HFFc6 (cell line): ENCODE measurements at places on chromosomes 7 and 10.

DNA sequence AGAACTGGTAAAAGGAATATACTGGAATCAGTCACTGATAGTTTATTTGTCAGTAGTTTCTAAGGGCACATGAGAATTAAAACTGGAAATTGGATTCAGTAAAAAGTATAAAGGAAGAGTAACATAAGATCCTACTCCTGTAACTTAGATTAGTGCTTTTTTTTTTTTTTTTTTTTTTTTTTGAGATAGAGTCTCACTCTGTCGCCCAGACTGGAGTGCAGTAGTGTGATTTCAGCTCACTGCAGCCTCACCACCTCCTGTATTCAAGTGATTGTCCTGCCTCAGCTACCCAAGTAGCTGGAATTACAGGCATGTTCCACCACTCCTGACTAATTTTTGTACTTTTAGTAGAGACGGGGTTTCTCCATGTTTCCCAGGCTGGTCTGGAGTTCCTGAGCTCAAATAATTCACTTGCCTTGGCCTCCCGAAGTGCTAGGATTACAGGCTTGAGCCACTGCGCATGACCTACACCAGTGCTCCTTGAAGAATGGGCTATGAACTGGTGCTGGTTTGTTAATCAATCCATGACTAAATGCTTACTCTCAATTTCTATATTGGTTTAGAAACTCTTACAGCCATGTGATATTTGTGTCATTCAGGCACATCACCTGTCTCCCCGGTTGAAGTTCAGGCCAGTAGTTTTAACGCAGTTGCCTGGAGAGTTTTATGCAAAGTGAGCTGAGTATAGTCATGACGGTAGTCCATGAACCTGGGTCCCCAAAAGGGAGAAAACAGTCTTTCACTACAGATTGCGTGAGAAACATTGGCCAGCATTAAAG, 65.0 kb downstream of the ZEB1 start:
- DNase-seq = no peak

- DNase-seq = no peak
Observed at GRCh38 chr7:128408709-128409595, 830 bp downstream of the IMPDH1 start.

DNA sequence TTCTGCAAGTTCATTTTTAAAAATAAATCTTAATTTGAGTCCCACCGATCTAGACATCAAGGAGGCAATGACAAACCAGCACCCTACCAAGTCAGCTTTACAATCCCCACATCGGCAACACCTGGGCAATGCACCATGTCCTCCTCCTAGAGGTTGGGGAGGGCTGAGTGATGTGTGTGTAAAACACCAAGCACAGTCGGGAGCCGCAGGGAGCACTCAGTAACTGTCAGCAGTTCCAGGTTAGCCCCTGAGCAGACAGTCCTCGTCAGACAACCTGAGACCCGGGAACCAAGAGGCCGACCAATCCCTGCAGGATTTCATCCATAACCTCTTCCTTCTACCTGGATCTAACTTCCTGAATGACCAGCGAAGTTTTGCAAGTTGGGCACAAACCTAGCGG, 15.9 kb upstream of the C10orf120 start:
- no peak for DNase-seq

- DNase-seq = peak; percentile 81
Observed at GRCh38 chr10:3749600-3749999, 35.4 kb downstream of the KLF6 start.

DNA sequence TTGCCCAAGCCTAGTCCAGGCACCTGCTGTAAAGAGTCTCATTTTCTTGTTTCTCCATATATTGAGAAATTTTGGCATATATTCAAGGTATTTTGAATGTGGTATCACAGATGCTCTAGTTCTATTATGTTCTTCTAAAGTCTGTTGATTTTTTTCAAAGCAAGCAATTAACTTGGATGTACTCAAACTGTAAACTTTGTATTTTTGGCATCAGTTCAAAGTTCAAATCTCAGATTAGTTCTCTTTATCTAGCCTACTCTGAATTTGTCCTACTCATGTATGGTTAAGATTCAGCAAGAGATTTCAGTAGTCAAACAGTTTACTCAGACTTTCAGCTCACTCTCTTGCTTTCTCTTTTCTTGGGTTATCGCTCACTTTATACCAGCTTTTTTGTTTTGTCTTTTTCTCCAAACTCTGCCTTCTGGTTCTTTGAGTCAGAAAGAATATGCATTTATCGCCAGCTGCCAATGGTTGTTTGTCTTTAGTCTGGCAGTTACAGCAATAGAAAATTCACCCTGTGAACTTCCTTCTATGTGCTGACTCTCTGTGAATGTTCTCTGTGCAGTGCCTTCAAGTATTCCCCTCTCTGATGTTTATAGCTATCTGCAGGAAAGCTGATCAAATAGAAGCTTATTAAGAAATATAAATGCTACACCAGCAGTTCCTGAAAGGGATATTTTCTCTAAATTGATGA, 56.0 kb downstream of the ANKRD7 start:
- no peak for DNase-seq

GRCh38 chr7:29458933-29459332, 104.7 kb upstream of the PRR15 start:
- DNase-seq = no peak

DNA sequence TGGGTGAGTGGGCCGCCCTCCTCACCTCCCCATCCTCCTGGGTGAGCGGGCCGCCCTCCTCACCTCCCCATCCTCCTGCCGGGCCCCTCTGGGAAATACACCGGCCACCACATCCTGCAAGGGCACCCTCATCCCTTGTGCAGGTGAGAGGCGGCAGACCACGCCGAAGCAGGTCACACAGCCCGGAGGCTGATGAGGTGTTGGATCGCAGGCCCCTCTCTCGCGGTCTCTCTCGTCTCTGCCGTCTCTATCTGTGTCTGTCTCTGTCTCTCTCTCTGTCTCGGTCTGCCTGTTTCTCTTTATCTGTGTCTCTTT, 30.8 kb upstream of the FOXL3 start:
- DNase-seq = no peak

GRCh38 chr10:21293518-21294356, 231.7 kb downstream of the SKIDA1 start:
- DNase-seq = no peak

DNA sequence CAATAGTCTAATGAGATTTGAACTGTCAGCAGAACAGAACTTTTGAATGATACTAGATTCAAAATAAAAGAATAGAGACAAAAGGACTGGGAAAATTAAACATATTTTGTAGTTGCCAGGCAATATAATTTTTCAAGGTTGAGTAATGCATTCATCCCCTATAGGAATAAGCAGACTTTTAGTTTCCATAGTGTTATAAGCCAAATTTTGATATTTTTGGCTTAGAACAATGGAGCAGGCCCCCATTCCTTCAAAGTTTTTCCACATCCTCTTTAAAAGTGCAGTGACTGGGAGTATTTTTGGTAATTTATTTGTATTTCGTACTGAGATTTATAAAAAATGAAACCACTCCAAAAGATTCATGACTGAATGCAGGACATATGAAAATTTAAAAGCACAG, 24.0 kb downstream of the MEOX2 start:
- DNase-seq = no peak

DNA sequence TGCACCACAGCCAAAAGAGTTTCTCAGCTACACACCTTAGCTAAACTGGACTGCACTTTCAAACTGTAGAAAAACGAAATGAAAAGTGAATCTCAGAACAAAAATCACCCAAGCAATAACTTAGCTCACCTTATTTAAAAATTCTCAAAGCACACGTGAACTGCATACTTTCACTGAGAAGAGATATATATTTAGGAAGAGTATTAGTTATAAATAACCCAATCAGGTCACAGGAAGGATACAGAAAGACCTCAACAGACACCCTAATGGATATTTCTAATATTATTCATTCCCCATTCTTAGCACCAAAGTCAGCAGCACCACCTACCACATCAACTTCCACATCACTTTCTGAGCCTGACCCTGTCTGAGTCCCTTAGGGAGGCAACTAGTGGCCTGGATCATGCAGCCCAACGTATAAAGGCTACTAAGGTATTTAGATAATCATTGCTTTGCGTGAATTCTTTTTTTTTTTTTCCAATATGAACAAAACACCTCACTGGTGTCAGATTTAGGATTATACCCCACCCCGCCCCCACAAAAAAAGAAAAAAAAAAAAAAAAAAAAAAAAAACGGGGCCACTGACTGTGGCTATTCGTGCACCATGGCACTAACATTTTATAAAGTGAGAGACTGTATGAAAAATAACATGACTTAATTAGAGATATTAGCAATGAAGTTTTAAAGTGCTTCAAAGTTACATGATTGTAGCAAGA, 2.6 kb downstream of the ABI1 start:
- peak; percentile 28 for DNase-seq

DNA sequence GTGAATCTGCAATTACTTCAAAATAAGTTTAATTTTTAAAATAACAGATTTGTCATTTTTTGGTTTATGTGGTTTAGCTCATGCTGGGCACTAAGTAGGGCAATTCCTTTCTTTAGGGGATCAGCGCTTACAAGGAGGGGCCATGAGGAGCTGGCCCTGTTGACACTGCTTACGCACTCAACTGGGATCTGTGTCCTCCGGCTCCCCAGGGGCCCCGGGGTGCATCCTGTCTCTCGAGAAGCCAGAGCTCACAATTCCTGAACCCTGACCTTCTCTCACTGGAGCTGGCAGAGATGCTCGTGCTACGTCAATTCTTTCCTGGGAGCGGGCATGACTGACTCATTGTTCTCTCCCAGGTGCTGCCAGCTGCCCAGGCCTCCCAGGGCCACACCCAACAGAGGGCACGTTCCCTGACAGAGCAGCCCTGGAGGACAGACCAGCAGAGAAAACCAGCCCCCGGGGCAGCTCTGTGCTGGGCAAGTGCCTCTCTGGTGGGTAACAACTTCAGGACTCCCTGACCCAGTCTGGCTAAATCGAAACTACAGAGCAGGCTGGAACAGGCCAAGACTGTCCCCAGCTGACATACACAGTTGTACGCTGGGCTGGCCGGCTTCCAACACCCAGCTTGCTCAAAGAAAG, 36.8 kb downstream of the CTBP2 start:
- peak; percentile 72 for DNase-seq

DNA sequence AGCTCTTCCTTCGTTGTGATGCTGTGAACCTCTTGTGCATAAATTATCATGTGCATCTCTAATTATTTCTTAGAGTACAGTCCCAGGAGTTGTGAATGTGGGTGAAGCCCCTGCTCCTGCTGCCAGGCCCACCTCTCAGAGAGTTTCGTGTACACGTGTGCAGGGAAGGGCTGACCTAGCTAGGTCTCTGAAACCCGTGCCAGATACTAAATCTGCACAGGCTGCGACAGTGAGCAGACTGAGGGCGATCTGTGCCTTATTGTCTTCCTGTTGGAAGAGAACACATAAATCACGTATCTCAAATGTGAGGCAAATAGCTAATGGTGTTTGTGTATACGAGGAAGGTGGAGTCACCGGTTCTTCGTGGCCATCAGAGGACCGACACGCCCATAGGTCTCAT, 71.8 kb upstream of the DNAJB6 start:
- no peak for DNase-seq
